ENCODE measurements at places on chromosomes 11 and 22.

- no peak for DNase-seq
Observed at GRCh38 chr11:127105593-127106541, 105.3 kb upstream of the KIRREL3 start.

DNA sequence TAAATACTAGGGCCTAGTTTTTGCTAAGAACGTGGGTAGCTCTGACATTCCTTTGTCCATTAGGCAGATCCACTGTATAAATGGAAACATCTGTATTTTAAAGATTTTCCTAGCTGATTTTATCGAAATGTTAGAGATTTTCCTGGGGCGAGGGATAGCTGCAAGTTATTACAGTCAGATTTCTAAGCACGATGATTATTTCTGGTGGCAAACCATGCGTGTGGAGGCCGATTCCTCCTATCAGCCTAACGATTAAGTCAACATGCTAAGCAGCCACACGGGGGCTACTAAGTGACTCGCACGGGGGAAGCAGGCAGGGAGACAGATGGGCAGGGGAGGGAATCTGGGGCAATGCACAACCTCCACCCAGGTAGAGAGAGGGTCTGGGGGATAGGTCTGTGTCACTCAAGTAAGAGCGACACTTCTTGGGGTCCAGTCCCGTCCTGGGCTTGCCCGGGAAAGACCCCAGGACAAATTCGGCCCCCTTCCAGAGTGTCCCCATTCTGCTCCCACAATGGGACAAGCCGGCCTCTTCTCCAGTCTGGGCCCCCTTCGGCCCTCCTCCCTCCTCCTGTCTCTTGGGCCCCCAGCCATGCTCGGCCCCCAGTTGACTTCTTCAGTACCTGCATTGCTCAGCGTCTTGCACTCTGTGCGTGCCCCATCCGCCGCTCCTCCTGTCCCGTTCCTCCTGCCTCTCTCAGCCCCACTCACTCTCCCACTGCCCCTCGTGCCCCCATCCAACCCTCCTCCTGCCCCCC lies 571 bp downstream of the C11orf24 start:
- peak; percentile 32 for DNase-seq

GRCh38 chr22:49705216-49705971 lies 122.3 kb downstream of the BRD1 start:
- DNase-seq = no peak

GRCh38 chr11:59102259-59102765 lies 4.7 kb upstream of the FAM111B start:
- DNase-seq = no peak

Measured in nucleus accumbens (tissue), 56 donors.